Camera-type eye (tissue), 1 donor: ENCODE measurements at places on chromosomes 16 and 17. TPM values are rescaled to one million over a fixed set of nuclear protein-coding genes. Genes with fewer than 3 reads are reported as not detected.

ZDHHC1 gene
- 11.1 TPM for total RNA-seq

GPS2 gene
- 43.4 TPM for total RNA-seq

CLDN6 gene
- total RNA-seq, result not detected

KRT16 gene
- total RNA-seq, result 0.66 TPM

TP53TG3C gene
- not detected for total RNA-seq

MRPS23 gene
- 21.9 TPM for total RNA-seq
